Ovary (tissue), 10 donors: ENCODE measurements at places on chromosomes 7 and 10.

DNA sequence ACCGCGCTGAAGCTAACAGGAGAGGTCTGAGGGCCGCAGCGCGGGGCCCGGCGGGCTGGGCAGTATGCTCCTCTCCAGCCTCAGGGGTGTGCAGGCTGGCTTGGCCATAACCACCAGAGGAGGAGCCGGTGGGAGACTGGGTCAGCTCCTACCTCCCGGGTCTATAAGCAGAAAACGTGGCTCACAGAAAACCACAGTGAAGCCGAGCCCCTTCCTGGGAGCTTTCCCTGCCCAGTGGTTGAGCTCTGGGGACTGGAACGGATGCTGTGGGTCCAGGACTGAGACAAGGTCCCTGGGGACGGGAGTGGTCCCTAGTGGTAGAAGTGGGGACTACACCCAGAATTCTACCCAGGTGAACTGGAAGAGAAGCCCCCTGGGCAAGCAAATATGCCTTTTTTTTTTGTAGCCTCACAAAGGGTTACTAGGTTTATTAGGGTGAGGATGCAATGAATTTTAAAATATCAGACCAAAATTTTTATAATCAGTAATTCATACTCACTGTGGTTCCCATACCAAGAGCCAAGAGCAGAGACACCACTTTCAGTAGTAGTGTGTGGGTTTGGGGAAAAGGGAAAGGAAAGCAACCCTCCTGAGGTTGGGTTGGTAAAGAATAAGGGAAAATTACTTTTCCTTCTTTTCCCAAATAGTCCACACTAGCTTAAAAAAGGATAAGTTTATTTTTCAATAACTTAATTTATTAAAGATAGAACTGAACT, 67.9 kb upstream of the PRKCQ start:
- DNase-seq, result no peak

- no peak for DNase-seq
Observed at GRCh38 chr7:80216996-80217842, 82.6 kb downstream of the GNAI1 start.

DNA sequence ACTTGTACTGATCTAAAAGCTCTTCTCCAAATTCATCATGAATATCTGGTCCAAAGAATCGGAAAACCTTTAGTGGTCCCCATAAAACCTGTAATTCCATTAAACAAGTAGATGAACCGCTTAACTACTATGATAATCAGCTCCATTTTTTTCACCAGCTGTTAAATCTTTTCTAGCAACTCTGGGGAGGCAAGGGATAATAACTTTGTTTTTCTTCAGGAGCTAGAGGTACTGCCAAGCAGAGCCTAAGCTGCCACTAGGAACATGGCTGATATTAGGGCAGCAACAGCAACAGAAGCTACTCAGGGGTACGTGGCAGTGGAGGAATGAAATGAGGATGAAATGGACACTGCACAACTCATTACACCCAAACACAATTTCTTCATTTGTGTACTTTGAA, 138.0 kb downstream of the SRPK2 start:
- no peak for DNase-seq

DNA sequence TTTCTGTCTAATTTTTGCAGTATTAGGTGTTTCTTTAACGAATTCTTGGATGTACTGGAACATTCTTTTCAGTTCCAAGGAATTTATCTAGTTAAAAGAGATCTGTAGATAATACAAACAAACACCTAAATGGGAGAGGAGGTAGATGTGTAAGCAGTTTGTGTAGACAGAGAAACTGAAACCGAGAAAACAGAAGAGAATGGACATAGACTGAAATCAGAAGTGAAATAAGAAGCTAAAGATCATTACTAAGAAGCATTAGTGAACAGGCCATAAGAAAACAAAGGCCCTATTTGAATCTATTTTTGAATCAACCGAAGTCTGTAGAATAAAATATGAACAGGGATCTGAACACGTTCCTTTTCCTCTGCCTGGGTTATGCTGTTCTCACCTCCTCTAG, 26.5 kb upstream of the TMEM229A start:
- no peak for DNase-seq

DNA sequence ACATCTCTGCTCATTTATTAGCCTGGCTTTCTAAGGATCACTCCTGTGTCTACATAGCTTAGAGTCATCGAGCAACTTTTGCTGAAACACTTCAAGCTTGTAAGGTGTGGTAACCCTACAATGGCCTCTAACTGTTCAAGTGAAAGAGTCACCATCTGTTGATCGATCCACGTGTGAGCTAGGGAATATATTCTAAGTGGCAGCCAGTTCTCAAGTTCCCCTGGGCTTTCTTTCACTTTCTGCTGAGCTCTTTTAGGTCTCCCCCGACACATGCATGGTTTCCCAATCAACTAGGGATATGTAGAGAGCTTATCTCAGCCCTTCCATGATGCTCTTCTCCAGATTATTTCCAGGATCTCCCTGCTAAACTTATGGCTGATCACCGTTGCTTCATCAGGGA, 15.5 kb downstream of the AOAH start:
- no peak for DNase-seq

- no peak for DNase-seq
Observed at GRCh38 chr10:71277914-71278665, 41.0 kb upstream of the SLC29A3 start.

DNA sequence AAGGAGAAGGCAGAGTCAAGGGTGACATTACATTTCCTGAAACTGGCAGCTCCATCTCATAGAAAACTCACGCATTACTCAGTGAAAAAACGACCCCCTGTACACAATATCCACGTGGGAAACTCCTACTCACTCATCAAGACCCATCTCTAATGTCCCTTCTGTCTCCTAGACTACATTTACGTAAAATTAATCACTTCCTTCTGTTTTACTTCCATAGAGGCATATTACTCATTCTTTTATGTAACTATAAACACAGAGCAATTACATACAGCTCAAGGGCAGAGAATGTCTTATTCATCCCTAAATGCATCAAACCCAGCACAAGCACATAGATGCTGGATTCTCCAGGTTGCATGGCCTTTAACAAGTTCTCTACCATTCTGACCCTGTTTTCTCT, 281.8 kb downstream of the KCNMA1 start:
- DNase-seq, result no peak

GRCh38 chr7:157077986-157078644, 60.6 kb upstream of the UBE3C start:
- DNase-seq, result no peak
